ENCODE measurements at places on chromosomes 16 and 17.

- DNase-seq: peak; percentile 59
These were observed 11.6 kb downstream of the ST6GALNAC1 start for GRCh38 chr17:76631821-76632565.

DNA sequence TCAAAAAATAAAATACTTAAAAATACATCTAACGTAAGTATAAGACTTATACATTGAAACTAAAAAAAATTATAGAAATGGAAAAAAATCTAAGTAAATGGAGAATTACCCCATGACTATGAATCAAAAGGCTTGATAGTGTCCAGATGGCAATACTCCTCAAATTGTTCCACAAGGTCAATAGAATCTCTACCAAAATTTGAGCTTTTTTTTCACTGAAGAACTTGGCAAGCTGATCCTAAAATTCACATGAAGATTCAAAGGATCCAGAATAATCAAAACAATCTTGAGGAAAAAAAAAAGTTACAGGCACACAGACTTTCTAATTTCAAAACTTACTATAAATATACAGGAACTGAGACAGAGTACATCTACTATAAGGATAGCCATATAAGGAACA, 448.4 kb upstream of the CDH11 start:
- no peak for DNase-seq

- no peak for DNase-seq
These were observed 24.1 kb upstream of the ABR start for GRCh38 chr17:1203967-1204291.

GRCh38 chr17:49836111-49837030, 11.5 kb downstream of the TAC4 start:
- DNase-seq: no peak
